Epithelial cell of proximal tubule (primary cell): ENCODE measurements at places on chromosomes 2 and 18.
A peak's percentile ranks its signal among the peaks of the same experiment; 100 is the strongest.

GRCh38 chr2:18372641-18373040 is 187.8 kb downstream of the RDH14 start:
- DNase-seq = no peak

DNA sequence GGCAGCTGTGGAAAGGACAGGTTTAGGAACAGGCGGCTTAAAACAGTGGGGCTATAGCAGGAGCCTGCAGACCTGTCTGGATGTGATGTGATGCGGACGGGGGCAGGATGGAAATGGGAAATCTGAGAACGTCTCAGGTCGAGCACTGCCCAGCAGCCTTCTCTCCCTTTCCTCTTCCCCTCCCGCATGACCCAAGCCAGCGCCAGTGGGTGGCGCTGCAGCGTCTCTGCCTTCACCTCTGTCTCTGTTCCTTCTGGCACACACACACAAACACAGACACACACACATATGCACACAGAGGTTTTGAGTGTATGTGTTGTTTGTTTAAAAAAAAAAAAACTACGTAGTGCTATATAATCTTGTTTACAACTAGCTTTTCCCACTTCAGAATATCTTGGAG is 82.0 kb upstream of the SLC66A3 start:
- DNase-seq = no peak

- no peak for DNase-seq
Measured at GRCh38 chr2:193476171-193476800, 1281.6 kb upstream of the TMEFF2 start.

DNA sequence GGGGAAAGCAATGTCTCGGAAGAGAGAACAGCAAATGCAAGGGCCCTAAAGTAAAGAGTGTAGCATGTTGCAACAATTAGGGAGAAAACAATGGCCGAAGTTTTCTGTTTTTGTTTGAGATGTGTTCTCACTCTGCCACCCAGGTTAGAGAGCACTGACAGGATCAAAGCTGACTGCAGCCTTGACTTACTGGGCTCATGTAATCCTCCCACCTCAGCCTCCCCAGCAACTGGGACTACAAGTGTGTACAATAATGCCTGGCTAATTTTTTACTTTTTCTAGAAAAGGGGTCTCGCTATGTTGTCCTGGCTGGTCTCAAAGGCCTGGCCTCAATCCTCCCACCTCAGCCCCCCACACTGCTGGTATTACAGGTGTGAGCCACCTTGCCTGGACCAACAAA is 23.9 kb downstream of the MEMO1 start:
- DNase-seq = no peak

GRCh38 chr18:8987241-8987640 is 115.3 kb upstream of the NDUFV2 start:
- DNase-seq = no peak

- DNase-seq = no peak
Measured at GRCh38 chr2:176123411-176124109, 1.0 kb downstream of the HOXD9 start.

GRCh38 chr18:78492813-78493371 is 486.7 kb upstream of the SALL3 start:
- DNase-seq = no peak

- no peak for DNase-seq
Measured at GRCh38 chr2:120275617-120276400, 23.2 kb downstream of the RALB start.

DNA sequence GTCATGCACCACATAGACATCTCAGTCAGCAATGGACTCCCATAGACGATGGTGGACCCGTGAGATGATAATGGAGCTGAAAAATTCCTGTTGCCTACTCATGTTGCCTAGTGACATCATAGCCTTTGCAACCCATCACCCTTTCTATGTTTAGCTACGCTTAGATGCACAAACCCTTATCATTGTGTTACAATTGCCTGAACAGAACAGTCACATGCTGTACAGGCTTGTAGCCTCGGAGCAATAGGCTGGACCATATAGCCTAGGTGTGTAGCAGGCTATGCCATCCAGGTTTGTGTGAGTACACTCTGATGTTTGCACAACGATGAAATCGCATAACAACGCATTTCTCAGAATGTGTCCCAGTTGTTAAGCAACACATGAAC is 221.6 kb downstream of the ALPK2 start:
- DNase-seq = no peak

DNA sequence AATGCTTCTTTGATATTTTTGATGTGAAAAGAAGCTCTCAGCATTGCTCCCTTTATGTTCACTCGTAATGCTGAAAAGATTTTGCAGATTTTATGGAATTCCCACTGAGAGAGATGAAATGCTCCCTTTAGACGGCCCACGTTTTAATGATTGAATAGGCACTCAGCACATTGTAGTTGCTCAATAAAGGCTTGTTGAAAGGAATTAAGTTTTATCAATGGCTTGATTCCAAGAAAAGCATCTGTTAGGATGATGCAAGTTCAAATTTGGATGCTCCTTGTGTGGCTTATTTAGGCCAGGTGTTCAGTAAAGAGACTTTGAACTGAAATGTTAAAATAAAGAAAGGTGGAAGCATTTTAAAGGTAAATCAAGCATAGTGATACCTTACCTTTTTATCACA is 725.1 kb downstream of the EPHA4 start:
- no peak for DNase-seq

- DNase-seq = no peak
Measured at GRCh38 chr18:59054496-59055287, 85.0 kb upstream of the SEC11C start.

DNA sequence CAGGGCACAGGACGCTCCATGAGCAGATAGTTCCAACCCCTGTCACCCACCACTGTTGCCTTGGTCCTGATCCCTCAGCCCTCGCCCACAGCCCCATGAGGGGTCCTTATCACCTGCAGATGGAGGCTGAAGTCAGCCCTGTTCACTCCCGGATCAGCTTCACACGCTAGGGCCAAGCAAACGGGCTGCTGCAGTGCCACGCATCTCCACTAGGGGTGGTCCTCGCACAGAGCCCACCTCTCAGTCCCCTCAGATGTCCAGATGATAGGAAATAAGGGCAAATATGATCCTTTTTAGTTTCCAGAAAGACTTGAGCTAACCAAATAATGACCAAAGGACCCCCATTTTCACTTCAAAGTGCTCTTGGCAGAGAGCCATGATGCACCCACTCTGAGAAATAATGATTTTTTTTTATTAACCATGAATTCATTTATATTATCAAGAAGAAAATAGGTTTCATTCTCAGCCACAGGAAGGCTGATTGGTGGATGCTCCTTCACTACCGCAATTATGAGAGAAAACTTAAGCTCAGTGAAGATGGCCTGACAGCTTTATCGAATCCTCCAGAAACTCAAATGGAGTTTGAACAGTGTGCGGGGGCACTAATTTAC is 71.9 kb upstream of the KLHL29 start:
- DNase-seq = no peak

DNA sequence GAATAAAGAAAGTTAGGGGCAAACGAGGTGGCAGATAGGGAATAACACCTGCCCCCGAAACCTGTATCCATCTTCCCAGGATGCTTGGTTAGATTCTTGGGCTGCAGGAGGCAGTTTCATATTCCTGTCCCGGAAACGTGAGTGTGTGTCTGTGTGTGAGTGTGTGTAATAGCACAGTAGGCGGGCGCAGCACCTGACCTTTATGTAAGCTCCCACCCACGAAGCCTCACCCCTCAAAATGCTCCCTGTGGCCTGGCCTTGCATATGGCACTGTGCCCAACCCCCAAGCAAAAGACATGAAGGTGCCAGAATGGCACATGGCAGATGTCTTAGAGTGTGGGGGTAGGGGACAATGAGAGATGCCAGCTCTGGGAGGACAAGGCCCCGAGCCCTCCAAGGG is 48.9 kb downstream of the EFR3B start:
- no peak for DNase-seq

- no peak for DNase-seq
Measured at GRCh38 chr2:220259662-220260061, 632.2 kb downstream of the SLC4A3 start.

DNA sequence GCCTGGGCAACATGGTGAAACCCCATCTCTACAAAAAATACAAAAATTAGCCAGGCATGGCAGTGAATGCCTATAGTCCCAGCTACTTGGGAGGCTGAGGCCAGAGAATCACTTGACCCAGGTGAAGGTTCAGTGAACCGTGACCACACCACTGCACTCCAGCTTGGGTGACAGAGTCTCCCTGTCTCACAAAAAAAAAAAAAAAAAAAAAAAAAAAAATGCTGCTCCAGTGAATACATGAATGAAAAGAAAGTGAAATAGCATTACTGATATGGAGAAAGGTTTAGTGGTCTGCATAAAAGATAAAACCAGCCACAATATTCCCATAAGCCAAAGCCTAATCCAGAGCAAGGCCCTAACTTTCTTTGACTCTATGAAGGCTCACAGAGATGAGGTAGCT is 44.5 kb downstream of the METTL8 start:
- DNase-seq = no peak

DNA sequence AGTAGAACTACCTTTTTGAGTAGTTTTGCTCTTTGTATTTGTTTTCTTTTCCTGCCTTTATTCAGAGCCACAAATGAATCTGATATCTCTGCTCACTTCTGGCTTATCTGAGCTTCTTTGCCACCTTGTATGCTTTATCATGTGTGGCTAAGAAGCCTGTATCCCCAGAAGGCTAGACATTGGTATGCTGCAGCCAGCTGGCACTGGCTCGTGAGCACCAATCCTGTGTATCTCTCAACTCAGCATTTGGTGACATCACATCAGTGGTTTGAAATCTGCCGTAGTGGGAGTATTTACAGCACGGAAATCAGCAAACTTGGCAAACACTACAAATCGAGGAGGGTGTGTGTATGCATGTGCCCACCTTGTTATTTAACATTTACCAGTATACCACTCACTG is 183.7 kb upstream of the LHCGR start:
- no peak for DNase-seq

DNA sequence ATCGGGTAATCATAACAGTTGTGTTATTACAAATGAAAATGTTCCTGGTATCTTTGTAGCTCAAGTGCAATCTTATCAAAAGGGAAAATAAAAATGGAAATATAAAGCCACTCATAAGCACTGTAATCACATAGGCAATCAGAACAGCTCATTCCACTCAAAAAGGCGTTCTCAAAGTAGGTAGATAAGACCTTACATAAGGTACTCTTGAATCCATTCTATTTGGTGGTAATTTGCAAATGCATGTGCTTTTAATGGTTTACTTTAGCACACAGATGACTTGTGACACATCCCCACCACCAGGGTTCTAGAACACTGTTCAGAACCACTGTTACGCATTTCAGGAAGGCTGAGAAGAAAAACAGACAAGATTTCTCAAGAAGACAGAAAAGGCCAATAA is 86.7 kb upstream of the NARS1 start:
- no peak for DNase-seq

DNA sequence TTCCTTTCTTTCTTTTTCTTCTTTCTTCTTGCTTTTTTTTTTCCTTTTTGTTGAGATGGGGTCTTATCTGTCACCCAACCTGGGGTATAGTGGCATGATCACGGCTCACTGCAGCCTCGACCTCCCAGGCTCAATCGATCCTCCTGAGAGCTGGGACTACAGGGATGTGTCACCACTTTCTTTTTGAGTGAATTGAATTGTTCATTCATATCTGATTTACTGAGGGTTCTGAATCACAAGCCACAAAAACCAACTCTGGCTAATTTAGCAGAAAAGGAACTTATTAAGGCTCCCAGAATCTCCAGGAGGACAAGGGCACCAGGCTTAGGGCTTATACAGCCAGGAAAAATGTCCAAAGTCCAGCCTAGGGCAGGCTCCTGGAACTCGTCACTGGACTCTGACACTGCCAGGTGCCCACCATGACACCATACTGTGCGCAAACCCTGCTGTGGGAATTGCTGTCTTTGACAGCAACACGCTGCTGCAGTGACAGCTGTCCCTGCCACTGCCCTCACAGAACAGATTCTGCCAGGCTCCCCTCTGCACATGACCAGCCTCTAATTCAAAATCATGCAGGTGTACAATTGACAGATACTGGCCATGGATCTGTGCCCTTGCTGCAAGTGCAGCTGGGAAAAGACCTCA is 42.9 kb upstream of the EML6 start:
- no peak for DNase-seq

DNA sequence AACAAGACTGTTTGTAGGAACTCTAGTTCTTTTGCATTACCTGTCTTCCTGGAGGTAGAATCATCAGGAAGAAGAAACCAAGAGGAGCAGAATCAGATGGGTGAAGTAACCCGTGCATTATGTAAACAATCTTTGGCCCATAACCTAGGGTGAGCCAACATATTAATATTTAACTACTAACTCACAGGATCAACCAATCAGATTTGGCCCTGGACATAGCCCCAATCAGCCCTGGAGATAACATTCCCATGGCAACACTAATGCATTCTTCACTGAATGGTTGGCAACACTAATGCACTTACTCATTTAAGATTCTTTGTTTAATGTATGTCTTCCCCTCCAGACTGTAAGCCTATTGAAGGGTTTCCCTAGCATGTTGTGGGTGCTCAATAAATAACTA is 72.0 kb upstream of the CTAGE1 start:
- no peak for DNase-seq

- no peak for DNase-seq
Measured at GRCh38 chr2:230205721-230206120, 14.1 kb downstream of the SP110 start.

DNA sequence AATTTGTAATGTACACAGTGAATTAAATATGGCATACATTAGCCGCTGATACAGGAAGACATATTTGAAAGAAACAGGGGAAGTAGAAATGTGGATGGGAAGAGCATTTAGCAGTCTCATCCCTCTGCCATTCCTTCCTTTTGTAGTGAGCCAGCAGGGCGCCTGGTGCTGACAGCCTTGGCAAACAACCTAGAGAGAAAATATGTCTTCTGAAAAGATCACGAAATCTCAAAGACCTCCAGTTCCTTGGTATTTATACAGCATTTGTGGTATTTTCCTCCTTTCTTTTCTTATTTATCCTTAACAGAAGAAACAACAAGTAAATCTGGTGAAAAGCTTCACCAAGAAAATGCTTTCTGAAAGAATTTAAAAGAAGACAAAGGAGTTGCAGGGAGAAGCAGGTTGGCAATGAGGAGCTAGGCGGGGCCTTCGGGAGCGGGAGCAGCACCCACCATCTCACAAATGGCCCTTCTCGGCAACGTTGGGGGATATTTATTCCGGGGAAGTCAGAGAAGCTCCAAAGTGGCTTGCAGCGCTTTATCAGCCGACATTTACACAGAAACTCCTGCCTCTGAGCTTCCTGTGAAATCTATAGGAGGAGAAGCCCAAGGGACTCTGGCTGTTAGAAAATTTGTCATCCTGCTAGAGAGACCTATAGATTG is 406.1 kb upstream of the NRP2 start:
- DNase-seq = no peak

GRCh38 chr18:42929857-42930256 is 185.6 kb downstream of the RIT2 start:
- DNase-seq = peak; percentile 23

GRCh38 chr2:130259594-130259993 is 61.4 kb upstream of the TUBA3E start:
- no peak for DNase-seq

GRCh38 chr2:7031547-7032245 is 114.5 kb downstream of the RNF144A start:
- DNase-seq = peak; percentile 61
